AG09319 (cell line): ENCODE measurements at places on chromosomes 5 and 9.

DNA sequence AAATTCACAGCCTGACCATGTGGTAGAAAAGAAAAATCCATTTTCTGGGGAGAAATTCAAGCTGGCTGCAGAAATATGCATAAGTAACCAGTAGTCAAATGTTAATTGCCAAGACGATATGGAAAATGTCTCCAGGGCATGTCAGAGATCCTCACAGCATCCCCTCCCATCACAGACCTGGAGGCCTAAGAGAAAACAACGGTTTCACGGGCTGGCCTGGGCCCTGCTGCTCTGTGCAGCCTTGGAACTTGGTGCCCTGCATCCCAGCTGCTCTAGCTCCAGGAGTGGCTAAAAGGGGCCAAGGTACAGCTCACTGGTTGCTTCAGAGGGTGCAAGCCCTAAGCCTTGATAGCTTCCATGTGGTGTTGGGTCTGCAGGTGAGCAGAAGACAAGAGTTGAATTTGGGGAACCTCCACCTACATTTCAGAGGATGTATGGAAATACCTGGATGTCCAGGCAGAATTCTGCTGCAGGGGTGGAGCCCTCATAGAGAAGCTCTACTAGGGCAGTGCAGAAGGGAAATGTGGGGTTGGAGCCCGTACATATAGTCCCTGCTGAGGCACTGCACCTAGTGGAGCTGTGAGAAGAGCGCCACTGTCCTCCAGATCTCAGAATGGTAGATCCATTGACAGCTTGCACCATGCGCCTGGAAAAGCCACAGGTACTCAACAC, 49.7 kb downstream of the PTBP3 start:
- DNase-seq: no peak

GRCh38 chr9:135278586-135278985, 191.1 kb downstream of the OLFM1 start:
- DNase-seq: no peak

DNA sequence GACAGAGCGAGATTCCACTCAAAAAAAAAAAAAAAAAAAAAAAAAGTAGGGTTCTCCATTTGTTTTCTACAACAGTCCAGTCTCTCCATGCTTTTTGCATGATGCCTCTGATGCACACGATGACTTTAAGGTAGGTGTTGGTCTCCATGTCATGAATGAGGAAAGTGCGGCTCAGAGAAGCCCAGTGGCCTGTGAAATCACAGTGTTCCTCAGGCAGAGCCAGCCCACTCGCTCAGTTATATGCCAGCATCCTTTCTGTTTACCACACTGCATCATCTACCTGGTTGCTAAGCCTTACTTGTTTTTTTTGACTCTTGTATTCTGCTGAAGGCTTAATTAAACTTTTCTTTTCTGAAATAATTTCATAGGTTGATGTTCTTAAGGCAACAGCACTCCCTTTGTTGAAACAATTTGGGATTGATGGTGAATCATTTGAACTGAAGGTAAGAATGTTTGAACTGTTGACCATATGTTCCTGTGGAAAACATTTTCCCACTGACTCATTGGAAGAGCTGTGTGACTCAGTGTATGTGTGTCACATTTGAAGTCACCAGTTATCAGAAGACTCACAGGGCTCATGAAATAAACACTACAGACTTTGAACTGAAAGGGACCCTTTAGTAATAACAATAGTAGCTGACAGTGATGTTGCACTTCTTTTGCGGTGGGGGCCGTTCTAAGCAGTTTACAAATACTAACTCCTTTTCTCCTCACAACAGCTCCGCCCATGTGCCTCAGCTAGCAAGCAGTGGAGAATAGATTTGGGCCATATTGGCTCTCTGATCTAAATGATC, 40.2 kb downstream of the RCL1 start:
- peak; percentile 66 for DNase-seq

GRCh38 chr9:134237630-134238265, 73.4 kb upstream of the RNU6ATAC start:
- DNase-seq: no peak

DNA sequence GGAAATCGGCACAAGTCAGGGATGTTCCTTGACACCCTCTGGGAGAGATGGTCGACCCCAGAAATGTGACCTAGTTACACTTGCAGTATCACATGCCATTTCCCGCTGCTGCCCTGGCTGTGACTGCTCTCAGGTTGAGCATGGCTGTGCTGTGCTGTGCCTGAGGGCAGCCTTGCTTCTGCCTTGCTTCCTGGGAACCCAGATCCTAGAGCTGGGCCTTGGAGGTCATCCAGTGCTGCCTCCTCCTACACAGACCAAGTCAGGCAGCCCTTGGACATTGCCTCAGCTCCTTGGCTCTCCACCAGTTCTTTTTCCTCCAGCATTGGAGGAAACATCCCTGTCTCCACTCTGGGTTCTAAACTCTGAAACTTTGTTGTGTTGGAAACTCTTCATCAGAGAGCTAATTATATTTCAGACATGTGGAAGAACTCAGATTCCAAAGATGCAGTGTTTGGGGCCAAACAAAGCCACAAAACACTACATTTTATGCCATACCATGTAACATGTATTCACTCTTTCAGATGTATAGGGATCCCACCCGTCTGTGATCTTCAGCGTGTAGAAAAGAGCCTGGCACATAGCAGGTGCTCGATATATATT, 6.1 kb downstream of the MAMDC2 start:
- DNase-seq: peak; percentile 52

- peak; percentile 95 for DNase-seq
Measured at GRCh38 chr5:177546258-177546741, 8.1 kb downstream of the FAM193B start.

DNA sequence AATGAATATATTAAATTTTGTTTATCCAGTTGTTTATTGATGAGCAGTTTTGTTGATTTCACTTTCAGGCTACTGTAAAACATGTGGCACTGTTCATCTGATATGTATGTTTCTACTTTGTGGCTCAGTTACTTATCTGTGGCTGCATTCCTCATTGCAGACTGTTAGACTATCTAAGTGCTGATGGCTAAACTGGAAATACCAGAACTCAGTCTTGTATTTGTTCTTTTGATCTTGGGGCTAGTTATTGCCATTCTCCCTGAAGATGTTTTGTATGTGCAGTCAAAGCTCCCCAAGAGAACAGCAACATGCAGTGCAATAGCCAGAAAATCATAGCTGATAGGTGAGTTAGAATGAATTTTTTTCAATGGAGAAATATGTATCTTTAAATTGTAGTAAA, 162.2 kb downstream of the GADD45G start:
- DNase-seq: no peak

DNA sequence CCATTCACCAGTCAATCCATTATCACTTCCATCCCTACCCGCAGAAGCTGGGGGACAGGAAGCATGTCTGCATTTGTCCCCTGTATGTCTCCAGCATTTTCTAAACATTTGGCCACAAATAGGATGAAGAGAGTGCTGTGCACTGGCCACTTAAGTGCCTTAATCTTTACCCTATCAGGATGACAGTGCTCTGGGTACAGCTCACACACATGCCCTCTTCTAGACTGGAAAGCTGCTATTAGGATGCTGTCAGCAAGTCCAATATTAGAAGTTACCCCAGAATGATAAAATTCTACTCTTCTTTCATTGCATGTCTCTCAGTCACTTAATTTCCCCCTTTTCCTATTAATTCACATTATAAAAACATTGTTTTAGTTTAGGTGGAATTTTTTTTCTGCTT, 168.4 kb downstream of the RASEF start:
- no peak for DNase-seq

GRCh38 chr5:16489322-16489791, 23.8 kb upstream of the ZNF622 start:
- DNase-seq: peak; percentile 25

- DNase-seq: no peak
Measured at GRCh38 chr9:133368249-133368881, 7.5 kb downstream of the SURF4 start.

DNA sequence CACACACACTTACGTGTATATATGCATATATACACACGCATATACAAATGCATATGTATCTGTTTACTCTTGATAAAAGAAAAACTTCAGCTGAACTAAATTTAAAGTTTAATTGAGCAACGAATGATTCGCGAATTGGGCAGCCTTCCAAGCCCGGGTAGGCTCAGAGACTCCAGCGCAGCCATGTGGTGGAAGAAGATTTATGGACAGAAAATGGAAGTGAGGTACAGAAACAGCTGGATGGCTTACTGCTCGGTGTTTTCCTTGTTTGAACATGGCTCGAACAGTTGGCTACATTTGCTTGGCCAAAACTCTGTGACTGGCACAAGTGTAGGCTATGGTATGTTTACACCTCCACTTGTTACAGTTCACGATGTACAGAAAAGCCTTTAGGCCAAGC, 239.3 kb upstream of the PRDM9 start:
- DNase-seq: no peak

- DNase-seq: no peak
Measured at GRCh38 chr9:100099722-100100042, 639 bp downstream of the INVS start.

GRCh38 chr5:170216257-170216864, 16.4 kb upstream of the C5orf58 start:
- peak; percentile 15 for DNase-seq

DNA sequence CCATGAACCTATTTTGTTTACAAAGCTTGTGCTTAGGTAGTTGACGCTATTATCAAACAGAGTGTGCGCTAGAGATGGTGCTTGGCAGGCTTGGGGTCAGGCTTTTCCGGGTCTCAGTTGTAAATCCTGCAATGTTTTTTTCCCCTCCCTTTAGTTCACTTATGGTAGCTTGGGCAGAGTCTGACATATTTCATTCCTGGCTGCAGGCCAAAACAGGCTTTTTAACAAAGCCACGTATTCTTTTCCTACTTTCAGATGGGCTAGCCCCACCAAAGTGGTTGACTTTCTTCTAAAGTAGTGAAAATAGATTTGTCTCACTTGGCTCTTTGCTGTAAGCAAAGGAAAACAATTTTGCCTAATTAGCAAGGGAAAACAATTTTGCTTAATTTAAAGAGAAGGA, 58.0 kb upstream of the FBN2 start:
- DNase-seq: no peak

GRCh38 chr5:162209005-162209605, 141.5 kb downstream of the GABRG2 start:
- DNase-seq: no peak

- no peak for DNase-seq
Measured at GRCh38 chr5:154198611-154199230, 8.2 kb downstream of the GALNT10 start.

DNA sequence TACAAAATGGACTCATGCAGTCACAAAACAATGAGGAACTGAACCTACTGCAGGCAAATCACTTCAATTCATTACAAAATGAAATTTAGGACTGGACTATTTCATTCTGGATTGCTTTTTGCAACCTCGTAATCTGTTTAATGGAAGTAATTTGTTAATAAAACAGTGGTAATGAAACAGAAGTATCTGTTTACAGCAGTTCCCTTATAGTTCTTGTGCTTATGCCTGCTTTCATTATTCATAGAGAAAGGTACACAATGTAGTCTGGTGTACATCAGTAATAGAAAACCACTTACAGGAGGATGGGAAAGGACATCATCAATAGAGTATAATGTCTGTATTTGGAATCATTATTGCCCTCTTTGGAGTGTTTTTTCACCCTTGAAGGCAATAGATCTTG, 389.2 kb upstream of the NUDT12 start:
- DNase-seq: no peak

DNA sequence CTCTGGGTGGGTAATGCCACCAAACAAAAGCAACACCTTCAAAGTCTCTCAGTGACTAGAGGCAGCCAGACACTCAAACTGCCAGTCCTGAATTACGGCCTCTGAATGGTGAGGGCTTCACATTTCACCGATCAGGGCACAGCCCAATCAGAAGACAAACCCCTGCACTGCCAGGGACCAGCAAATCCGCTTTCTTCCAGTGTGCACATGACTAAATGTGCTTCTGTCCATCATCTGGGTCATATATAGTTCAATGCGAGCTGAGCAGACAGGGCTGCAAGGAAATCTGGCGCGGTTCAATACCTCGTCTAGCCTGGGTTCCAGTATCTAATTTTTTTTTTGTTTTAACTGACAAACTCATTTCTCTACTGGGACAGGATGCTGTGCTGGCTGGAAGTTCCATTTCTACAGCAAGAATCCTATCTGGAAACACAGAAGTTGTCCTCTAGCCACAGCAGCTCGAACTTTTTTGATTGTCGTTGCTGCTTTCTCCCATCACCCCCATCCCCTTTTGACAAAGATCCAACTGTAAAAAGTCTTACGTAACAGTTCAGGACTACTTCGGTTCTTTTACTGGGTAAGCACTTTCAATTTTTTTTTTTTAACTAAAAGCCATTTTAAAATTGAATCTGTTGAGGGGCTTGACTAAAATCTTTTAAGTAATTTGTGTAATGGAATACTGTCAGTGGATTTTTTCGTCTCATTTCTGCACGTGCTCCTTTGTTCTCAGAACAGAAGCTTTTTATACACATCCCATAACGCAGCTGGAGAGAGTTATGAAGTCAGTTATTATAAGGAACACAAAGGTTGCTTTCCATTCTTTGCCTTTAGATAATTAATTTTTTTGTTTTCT, 112.7 kb downstream of the NR6A1 start:
- peak; percentile 88 for DNase-seq

DNA sequence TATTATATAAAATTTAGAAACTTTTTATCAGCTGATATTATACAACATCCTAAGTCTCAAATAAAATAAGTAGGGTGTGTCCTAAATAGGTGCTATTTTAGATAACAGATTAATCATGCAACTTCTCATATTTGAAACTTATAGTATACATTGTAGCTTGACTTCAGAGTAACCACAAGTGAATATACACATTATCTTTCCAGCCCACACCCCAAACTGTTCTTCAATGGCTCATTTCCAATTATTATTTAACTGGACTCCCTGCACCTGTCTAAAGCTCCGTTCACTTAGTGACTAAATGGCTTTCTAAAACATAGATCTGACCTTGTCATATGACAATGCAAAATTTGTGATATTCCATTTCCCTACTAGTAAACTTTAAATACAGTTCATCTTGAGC, 490.9 kb upstream of the RGMB start:
- DNase-seq: no peak

- DNase-seq: peak; percentile 61
Measured at GRCh38 chr5:13985731-13986418, 41.4 kb upstream of the DNAH5 start.

- DNase-seq: no peak
Measured at GRCh38 chr5:40141896-40142295, 537.8 kb upstream of the PTGER4 start.
